Left kidney (tissue), 8 donors: ENCODE measurements at places on chromosomes 4 and X. TPM values are rescaled to one million over a fixed set of nuclear protein-coding genes. Genes with fewer than 3 reads are reported as not detected.

GRCh38 chrX:112874614-112875013 is 34.0 kb upstream of the AMOT start:
- no peak for DNase-seq

DNA sequence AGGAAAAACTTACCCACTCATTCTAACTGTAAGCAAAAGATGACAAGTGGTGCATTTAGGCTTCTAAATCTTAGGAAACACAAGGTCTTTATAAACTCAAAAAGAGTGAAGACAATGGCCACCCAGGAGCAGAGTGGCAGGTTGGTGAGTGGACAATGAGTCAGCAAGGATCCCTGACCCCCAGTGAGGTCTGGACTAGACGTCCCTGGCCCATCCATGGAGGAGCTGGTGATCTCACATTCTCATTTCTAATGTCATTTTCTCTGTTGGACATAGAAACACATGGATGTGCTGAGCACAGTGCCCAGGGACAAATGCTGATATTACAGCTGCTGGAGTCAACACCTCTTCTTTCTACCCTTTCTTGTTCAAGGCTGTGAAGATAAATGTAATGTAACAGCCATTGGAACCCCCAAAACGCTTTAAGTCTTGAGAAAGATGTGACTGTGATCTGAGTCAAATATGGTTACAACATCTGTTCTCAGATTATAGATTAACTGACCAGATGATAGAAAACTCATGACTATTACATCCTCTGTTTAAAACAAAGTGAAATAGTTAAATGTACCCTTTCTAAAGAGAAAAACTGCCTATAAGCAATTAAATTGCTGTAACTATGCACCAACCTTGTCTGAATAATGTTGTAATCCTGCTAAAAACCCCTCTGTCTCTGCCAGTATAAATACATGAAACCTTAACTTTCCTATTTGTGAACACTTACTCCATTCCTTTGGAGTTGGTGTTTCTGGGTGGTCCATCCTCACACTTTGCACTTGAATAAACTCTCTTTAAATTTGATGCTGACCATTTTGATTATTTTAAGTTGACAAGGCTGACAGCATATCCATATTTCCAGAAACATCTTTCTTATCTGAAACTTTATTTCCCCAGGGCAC is 92.7 kb downstream of the USP46 start:
- DNase-seq = no peak

GRCh38 chrX:5775846-5776430 is 452.7 kb downstream of the NLGN4X start:
- no peak for DNase-seq

TMPRSS11D gene
- 0.13 TPM for polyA plus RNA-seq

PCDH19 gene
- 2.2 TPM for polyA plus RNA-seq

XAGE2 gene
- 0.68 TPM for polyA plus RNA-seq
